ENCODE measurements at places on chromosomes 7 and 10.

GRCh38 chr7:112833082-112833481 is 42.9 kb upstream of the TMEM168 start:
- no peak for DNase-seq

GRCh38 chr10:118272149-118272721 is 69.9 kb downstream of the FAM204A start:
- no peak for DNase-seq

DNA sequence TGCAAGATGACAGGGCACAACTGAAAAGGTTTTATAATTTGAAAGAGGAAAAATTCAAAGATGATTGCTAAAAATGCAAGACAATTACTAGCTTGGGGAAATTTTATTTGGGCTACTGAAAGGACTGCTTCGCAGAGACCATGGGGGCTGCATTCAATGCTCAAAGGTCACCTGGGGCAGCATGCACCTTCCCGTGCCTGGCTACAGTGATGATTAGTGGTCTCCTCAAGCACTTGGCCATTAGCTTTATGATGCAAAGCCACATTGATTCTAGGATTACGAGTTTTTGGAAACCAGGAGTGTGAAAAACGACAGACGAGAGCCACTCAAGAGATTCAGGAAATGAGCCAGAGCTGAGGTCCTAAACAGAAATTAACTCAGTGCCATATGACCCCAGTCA is 764.6 kb downstream of the PHTF2 start:
- DNase-seq: no peak

DNA sequence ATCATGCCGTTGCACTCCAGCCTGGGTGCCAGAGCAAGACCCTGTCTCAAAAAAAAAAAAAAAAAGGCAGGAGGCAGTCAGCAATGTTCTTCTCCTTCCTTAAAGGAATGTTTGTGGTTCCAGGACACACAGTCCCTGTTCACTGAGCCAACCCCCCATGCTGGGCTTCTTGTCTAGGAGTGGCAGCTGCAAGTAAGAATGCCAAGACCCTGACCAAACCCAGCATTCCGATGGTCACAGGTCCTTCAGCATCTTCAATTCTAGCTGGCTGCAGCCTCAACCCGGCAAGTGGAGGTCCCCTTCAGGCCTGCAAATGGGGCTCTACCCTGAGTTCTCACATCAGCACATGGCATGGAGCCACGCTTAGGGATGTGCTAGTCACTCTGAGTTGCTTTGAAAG is 38.2 kb upstream of the CUX1 start:
- DNase-seq: no peak

GRCh38 chr7:27714831-27715444 is 25.0 kb upstream of the TAX1BP1 start:
- DNase-seq: no peak

GRCh38 chr10:93476756-93477155 is 5.4 kb downstream of the MYOF start:
- DNase-seq: no peak

- DNase-seq: no peak
Measured at GRCh38 chr7:125675640-125676039, 746.0 kb upstream of the POT1 start.

DNA sequence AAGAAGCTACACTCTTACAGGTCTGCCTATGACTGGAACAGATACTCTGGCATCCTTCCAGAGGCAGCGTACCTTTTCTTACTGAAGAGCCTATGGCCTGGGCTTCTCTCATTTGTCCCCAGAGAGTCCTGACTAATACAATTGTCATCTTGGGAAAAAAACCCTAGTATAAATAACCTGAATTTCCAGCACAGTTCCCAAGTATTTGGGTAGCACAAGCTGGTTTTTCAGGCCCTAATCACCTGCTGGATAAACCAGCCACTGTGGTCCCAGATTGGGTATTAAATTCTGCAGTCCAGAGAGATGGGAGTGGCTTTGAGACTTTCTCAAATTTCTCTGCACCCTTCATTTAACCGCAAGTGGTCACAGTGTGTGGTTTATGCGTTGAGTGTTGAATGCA is 186.8 kb upstream of the NEBL start:
- no peak for DNase-seq

GRCh38 chr10:132574783-132575319 is 37.3 kb downstream of the INPP5A start:
- DNase-seq: peak; percentile 78

DNA sequence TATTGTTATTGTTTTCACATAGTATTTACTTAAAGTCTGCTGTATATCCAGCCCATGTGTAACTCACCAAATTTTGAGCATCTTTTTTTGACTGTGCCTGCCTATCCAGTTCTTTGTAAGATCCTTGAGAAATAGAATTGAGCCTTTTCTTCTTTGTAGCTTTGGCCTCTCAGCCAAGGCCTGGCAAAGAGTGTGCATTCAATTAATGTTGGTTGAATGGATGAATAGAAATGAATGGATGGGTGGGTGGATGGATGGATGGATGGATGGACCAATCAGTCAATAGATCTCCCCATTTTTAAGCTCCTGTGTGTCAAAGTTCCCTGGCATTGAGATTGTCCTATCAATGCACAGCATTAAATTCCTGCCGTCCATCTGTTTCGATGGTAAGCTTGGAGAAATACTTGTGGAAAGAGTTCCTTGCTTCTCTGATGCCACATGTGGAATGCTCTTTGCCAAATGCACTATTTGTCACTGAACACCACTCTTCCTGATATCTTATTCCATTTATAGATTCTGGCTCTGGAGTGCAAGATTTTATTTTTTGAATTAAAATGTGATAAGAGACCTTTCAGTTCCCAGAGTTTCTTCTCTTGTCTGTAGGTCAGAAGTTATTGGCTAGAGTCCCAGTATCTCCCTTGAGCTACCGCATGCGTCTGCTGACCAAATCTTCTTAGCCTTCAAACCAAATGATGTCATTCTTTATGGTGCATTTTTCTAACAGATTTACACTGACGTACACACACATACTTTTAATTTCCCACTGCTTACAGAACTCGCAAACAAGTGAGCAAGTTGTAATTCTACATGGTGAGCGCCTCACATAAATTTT is 20.7 kb upstream of the ADRB1 start:
- peak; percentile 47 for DNase-seq
